ENCODE measurements at places on chromosomes 1 and 21.

- no peak for DNase-seq
Measured at GRCh38 chr1:63269571-63269970, 52.8 kb upstream of the FOXD3 start.

DNA sequence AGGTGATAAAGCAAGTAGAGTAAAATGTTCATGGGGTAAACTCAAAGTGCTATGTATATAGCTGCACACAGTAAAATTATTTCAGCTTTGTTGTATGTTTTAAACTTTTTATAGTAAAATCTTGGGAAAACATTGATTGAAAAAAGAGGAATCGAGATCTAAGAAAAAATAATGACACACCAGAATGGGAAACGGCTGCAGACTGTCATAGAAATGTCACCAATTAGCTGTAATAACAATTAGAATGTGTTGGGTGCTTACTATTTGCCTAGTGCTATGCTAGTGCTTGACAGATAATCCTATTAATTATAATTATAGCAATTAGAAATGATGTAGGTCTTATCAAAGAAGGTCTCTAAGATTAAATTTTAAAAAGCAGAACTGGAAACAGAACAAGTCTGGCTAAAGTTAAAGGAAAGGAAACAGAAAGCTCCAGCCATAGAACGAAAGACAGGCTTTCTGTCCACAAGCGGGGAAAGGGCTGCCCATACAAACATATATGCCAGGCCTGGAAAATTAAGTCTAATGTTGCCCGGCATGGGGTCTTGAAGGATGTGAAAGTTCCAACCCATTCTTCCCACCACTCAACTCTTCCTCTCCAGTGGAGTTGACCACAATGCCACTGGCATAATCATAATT is 5.0 kb downstream of the PCNX2 start:
- DNase-seq, result no peak

GRCh38 chr1:224458996-224459395 is 24.4 kb upstream of the WDR26 start:
- no peak for DNase-seq

DNA sequence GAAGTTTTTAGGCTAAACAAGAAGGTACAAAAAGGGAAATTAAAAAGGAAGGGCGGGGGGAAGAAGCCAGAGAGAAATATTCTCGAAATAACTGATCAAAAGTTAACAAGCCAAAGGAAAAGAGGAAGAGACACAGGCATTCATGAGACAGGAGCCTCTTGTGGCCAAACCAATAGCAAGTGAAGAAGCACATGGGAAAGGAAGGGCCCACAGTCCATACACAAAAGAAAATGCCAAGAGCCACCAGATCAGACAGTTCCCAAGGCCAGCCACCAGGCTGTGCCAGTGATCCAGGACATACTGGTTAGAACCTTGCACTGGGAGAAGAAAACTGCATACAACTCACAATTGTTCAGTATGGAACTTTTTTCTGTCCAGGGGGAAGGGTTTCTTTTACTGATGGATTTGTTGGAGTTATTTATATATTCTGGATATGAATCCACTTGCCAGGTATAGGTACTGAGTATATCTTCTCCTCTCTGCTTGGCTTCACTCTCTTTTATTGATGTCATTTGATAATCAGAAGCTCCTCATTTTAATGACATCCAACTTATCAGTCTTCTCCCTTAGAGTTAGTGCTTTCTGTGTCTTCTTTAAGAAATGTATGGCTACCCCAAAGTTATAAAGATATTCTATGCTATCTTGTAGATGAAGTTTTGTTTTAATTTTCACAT is 76.8 kb downstream of the CD46 start:
- DNase-seq, result no peak

- DNase-seq, result no peak
Measured at GRCh38 chr21:34814529-34814951, 145.7 kb downstream of the CLIC6 start.

DNA sequence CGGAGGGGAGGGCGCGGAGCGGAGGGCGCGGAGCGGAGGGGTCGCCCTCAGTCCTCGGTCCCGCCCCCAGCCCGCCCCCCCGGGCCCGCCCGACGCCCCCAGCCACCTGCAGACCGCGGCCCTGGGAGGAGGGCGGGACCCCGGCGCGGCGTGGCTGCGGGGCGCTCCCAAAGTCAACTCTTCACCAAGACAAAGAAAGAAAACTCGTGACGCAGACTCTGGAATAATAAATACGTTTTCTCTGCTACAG is 1.2 kb downstream of the HES4 start:
- no peak for DNase-seq

GRCh38 chr1:161192476-161193465 is 6.1 kb downstream of the ADAMTS4 start:
- peak; percentile 30 for DNase-seq

DNA sequence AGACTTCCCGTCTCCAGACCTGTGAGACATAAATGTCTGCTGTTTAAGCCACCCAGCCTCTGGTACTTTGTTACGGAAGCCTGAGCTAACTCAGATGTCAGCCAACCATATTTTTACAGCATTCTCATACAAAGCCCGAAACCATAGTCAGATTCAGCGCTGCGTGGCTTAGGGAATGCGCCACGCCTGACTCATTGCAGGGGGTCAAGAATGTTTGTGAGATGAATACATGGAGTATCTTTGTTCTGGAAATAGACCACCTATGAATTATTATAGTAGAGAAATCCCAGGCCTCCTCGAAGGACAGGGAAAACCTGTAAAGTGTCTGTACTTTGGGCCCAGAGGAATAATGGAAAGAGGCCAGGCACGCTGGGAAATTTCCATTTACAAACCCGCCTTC is 434.8 kb downstream of the CAMTA1 start:
- no peak for DNase-seq

DNA sequence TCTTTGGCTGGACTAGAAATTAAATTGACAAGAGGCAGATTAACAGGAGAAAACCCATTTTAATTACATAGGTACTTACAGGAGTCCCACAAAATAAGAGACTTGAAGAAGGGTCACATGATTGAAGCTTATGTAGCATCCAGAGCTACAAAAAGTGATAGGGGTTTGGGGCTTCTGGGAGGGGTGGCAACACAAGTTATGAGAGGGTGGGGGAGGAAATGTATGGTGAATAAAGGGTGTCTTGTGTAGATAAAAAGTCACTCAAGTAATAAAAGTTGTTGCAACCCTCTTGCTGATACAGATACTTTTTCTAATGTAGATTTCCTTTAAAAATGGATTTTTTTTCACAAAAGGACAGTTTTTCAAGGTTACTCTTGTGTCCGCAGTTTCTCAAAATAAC is 24.0 kb downstream of the USP25 start:
- DNase-seq, result no peak

DNA sequence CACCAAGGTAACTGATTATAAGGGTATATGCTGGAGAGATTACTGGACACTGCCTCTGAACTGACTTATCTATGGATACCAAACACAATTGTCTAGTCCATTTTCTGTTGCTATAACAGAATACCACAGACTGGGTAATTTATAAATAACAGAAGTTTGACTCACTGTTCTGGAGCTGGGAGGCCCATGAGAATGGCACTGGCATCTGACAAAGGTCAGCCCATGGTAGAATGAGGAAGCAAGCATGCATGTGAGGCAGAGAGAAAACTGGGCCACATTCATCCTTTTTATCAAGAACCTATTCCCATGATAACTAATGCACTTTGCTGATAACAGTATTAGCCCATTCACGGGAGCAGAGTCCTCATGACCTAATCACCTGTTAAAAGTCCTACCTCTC is 37.4 kb downstream of the FCER1A start:
- no peak for DNase-seq

DNA sequence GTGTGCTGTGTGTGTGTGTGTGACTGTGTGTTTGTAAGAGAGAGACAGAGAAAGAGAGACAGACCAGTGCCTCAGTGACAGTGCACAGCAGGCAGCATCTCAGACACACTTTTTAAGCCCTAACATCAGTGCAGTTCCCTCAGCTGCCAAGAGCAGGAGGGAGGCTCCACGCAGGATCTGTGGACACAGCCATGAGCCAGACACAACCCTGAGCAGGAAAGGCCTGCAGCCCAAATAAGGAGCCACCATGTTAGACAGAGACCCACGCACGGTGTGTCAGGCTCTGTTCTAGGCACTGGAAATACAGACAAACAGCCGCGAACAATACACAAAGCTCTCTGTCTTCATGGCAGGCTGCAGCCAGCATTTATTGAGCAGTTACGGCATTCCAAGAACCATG is 445.5 kb downstream of the MATN1 start:
- DNase-seq, result no peak

DNA sequence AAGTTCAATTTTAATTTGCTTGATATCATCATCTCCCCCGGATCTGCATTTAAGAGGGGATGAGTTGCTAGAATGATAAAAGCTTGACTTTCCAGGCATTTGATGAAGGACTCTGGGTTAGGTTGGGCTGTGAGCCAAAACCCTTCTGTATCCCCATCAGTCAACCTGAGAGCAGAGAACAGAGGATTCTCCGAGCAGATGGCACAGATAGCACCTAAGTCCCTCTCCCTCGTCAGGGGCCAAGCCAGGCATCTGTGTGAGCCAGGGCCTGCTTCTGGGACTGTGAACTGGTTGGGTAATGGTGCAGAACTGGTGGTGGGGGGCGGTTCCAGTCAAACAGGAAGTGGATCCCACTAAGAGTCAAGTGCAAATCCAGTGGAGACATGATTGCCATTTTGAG is 205.8 kb downstream of the TNR start:
- no peak for DNase-seq

DNA sequence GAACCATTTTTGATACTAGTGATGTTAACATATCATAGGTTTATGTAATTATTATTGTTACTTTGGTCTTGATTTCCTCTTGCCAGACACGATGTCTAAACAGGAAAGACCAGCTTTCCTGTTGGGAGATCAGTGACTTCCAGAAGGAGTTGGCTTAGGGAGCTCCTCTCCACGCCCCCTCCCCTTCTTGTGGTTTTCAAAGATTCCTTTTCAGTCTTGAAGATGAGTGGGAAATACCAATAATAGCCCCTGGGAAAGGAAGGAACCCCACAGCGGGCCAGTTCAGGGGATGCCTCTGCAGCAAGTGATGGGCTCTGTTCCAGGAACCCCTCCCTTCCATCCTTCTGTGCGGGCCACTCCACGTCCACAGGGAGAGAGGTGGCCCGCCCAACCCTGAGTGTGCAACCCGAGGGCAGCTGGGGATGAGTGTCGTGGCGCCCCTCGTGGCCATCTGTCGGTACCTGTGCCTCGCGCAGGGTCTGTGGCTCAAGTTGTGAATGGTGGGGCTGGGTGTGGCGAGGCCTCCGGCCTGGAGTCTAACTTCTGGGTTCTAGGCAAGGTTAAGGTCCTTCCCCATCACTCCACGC is 65.7 kb downstream of the TLR5 start:
- no peak for DNase-seq

DNA sequence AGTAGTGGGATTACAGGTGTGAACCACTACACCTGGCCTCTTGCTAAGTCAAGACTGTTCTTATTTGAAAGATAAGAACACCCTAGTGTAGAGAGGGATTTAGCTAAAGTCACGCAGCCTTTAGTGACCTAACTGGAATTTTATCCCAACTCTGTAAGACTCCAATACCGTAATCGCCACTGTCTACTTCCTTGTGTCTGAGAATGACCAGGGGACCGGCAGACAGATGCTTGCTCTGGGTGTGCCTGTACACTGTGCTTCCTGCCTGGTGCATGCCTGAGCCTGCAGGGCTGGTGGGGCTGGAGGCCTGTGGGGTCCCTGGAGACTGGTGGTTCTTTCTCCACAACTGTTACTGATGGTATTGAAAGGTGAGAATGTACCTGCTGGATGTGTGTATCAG is 15.3 kb downstream of the MFSD2A start:
- no peak for DNase-seq

- no peak for DNase-seq
Measured at GRCh38 chr1:109826930-109827349, 63.2 kb upstream of the EPS8L3 start.

GRCh38 chr1:157880621-157881020 is 39.0 kb upstream of the CD5L start:
- DNase-seq, result no peak

- no peak for DNase-seq
Measured at GRCh38 chr1:85449356-85449755, 15.6 kb downstream of the DDAH1 start.

- DNase-seq, result no peak
Measured at GRCh38 chr1:61539720-61540462, 185.1 kb downstream of the TM2D1 start.

GRCh38 chr1:96509951-96510350 is 211.6 kb upstream of the PTBP2 start:
- no peak for DNase-seq

DNA sequence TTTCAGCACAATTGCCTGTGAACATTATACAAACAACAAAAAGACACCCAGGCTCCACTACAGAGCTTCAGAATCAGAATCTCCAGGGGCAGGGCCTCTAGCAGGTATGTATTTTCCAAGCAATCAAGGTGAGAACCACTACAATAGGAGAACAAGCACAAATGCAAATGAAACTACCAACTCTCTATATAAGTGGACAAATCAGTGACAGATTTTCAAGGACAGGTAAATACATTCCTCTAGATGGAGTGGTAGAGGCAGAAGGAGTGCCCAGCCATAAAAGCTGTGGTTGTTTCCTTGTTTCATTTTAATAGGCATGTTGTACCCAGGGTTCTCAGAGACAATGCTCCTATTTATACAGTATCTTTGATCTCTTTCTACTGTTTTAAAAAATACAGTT is 20.1 kb upstream of the CCDC17 start:
- DNase-seq, result no peak

DNA sequence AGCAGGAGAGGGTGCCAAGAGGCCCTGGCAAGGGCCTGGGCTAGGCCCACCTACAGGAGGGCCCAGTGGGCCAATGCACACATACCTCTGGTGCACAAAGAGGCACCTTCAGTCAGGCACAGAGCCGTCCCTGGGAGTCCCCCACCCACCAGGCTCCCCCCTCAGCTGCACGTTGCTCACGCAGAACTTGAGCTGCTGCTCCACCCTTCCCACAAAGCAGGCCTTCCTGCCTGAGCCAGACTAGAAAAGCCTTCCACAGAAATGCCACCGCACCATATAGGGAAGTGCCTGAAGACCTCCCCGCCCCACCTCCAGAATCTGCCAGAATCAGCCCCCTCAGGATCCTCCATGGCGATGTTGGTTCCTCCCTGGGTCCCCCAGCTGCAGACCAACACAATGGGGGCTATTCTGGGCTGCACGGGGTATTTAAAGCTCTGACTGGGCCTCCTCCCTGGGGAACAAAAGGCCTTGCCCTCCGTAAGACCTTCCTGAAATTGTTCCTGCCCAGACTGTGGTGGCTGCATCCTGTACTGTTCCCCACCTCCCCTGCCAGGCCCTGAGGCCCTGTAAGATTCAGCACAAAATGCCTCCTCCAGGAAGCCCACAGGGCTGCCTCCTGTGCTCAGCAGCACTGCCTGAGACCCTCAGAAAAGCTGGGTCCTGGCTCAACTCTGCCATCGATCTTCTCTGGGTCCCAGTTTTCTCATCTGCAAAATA is 27.2 kb downstream of the HSPG2 start:
- no peak for DNase-seq

All from hypothalamus (tissue), 51 donors.